ENCODE measurements at places on chromosomes 4 and X. TPM values are rescaled to one million over a fixed set of nuclear protein-coding genes. Genes with fewer than 3 reads are reported as not detected.

Gene UGT2B17
- total RNA-seq, result not detected

DNA sequence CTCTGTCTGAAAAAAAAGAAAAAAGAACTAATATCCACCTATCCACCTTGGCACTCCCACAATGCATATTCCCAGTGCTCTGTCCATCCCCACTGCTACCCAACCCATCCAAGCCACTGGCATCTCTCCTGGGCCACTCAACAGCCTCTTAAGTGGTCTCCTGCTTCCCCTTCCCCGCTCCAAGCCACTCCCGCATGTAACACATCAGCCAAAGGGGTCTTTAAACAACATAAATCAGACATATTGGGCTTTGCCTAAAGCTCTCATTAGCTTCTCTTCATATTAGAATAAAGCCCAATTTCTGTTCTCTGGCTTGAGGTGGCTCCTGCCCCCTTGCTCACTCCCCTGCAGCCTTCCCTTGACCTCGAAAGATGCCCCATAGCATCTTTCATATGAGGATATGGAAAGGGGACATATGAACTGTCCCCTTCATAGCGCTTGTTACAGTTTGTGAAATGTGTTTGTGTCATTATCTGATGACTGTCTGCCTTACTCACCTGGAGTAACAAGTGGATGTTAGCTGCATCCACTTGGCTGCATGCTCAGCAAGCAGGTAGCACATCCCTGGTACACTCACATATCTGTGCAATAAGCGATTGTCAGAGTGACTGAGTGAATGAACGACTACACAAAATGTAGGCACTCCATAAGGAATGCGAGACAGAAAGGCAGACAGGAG is 3.1 kb downstream of the BLOC1S4 start:
- H3K27me3 ChIP-seq, result no peaks in the 10 kb centered on the region
- H3K4me3 ChIP-seq, result no peak overlapping the region
- no peak for DNase-seq
- no peak overlapping the region for H3K27ac ChIP-seq
- H3K4me1 ChIP-seq, result peaks cover 54% of the 10 kb centered on the region

- no peaks in the 10 kb centered on the region for H3K36me3 ChIP-seq
- no peak overlapping the region for H3K4me3 ChIP-seq
- H3K27ac ChIP-seq, result no peak overlapping the region
Observed at GRCh38 chr4:95701500-95702170, 138.3 kb upstream of the PDHA2 start.

Gene ART3
- total RNA-seq, result not detected

DNA sequence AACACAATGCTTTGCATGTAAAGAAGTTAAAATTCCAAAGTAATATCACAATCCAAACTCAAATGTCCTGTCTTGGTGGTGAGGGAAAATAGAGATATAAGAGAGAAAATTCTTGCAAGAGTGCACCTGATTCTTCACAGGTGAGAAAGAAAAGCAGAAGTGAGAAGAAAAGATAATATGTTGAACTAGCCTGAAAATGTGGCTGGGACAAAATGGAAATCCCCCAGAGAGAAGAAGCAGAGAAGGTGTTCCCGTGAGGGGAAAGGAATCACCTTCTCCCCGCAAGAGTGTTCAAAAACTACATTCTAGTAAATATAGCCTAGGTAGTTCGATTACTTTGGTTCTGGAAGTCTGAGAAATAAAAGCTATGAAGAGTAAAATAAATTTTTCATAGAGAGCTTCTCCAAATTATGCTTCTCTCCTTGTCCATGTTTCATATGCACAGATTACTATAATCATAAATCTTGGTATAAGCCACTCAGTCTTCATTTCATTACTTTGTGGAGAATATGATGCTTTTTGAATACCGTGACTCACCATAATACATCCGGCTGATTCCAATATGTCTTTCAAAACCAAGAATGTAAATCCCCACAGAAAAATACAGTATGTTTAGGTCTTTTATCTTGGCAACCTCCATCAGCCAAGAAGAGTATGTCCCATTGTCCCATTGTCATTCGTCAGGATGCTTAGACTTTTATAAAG is 63.1 kb downstream of the COX18 start:
- no peak overlapping the region for H3K27ac ChIP-seq
- H3K36me3 ChIP-seq, result no peaks in the 10 kb centered on the region
- no peaks in the 10 kb centered on the region for H3K4me1 ChIP-seq
- H3K27me3 ChIP-seq, result 0 out of 2 replicates have a peak, but pooled peaks cover under 1% of the 10 kb centered on the region
- no peak for DNase-seq

Gene NEXMIF
- not detected for total RNA-seq

DNA sequence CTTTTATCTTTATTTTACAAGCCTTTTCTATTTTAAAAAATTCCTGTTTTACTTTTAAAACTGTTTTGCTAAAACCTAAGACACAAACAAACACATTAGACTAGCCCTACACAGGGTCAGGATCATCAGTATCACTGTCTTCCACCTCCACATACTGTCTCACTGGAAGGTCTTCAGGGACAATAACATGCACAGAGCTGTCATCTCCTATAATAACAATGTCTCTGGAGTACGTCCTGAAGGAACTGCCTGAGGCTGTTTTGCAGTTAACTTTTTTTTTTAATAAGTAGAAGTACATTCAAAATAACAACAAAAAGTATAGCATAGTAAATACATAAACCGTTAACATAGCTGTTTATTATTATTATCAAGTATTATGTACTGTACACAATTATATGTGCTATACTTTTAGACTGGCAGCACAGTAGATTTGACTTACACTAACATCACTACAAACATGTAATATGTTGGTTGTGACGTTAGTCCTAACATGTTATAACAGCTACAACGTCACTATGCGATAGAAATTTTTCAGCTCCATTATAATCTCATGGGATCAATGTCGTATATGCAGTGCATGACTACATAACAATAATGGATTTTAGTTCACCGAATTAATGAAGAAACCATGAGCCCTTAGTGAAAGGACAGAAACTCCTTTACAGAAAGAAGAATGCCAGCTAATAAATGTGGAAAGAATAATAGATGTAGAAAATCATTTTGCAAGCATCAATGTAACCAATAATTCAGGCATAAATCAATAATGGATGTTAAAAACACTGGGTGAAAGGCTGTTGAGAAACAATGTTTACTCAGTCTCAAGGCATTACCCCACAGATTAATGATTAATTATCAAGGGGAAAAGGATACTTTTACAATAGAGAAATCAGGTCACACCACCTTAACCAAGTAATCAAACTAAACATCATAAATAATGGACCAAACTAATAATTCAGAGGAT is 49.2 kb downstream of the FBXW7 start:
- no peaks in the 10 kb centered on the region for H3K36me3 ChIP-seq
- peaks cover 65% of the 10 kb centered on the region for H3K4me1 ChIP-seq
- H3K27ac ChIP-seq, result peak overlapping the region; percentile 92

Gene UGT2B11
- total RNA-seq, result 2.1 TPM

Gene GDPD2
- not detected for total RNA-seq

Gene MAOB
- total RNA-seq, result 22.5 TPM

Gene PTPN13
- total RNA-seq, result not detected

Gene IQCM
- not detected for total RNA-seq

DNA sequence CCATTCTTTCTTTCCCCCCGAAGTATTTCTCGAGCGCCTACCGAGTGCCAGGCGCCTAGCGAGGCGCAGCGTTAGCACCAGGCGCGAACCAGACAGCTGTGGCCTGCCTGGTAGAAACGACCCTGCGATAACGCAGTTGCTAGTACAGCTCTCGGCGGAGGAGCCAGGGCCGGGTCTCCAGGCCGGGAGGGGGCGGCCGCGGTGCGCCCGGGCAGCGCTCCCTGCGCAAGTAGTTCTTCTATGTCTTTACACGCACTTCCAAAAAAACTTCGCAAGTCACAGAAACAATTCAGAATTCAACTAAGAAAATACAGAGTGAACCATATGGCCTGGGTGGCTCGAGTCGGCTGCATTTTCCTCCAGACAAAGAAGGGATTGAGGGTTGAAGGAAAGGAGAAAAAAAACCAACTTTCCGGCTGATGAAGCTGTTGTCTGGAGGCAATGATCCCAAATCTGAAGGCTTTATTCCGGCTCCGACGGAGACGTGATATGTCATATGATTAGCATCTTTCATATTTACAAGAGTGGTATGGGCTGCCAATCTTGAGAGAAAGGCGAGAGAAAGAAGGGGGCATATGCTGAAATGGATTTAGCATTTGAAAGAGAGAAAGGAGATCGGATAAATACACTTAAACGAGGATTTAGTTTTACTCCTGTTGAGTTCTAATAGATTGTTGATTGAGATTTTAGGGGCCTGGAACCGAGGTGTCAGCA is 7.2 kb upstream of the NEUROG2 start:
- no peak for DNase-seq
- peaks cover 27% of the 10 kb centered on the region for H3K4me1 ChIP-seq

GRCh38 chrX:110671068-110671803 is 124.4 kb downstream of the CHRDL1 start:
- no peak overlapping the region for H3K27ac ChIP-seq
- H3K4me1 ChIP-seq, result peaks cover 5% of the 10 kb centered on the region
- no peak overlapping the region for H3K4me3 ChIP-seq
- no peaks in the 10 kb centered on the region for H3K36me3 ChIP-seq
- H3K27me3 ChIP-seq, result no peaks in the 10 kb centered on the region
- no peak for DNase-seq

Gene ZFP92
- total RNA-seq, result 0.03 TPM

DNA sequence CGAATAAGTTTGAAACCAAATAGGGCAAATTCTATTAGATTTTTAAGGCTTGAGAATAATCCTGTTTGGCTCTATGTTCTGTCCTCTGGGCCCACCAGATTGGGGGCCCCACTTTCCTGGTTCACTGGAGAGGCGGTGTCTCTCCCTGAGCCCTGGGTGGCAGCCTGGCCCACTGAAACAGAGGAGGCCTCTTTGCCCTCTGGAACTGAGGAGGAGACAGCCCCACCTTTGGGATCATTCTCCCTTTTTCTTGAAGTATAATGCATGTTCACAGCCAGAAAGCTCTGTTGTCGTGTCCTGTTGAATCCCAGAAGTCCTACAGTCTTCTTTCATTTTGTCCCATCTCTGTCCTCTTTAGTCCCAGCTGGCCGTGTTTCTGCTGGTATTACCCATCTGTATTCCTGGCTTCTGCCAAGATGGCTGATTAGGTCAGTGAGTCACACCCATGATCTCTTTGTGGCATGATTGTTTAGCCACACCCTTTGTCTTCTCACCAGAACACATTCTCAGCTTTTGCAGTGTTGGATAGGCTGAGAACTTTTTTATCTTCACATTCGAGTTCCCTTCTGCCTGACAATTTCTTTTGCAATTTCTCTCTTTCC is 8.1 kb upstream of the TBC1D25 start:
- no peak for DNase-seq
- no peaks in the 10 kb centered on the region for H3K27me3 ChIP-seq
- H3K4me3 ChIP-seq, result no peak overlapping the region
- H3K27ac ChIP-seq, result no peak overlapping the region

Gene PROM1
- total RNA-seq, result 2.5 TPM

Gene CCDC110
- not detected for total RNA-seq

Gene KLB
- 41.9 TPM for total RNA-seq

- DNase-seq, result no peak
- H3K27me3 ChIP-seq, result no peaks in the 10 kb centered on the region
- H3K4me3 ChIP-seq, result no peak overlapping the region
- no peaks in the 10 kb centered on the region for H3K4me1 ChIP-seq
- H3K27ac ChIP-seq, result no peak overlapping the region
Observed at GRCh38 chr4:187141101-187141500, 417.4 kb upstream of the FAT1 start.

Gene GUCY1B1
- not detected for total RNA-seq

Gene NUP62CL
- 5.5 TPM for total RNA-seq

Gene CSTF2
- 26.7 TPM for total RNA-seq

DNA sequence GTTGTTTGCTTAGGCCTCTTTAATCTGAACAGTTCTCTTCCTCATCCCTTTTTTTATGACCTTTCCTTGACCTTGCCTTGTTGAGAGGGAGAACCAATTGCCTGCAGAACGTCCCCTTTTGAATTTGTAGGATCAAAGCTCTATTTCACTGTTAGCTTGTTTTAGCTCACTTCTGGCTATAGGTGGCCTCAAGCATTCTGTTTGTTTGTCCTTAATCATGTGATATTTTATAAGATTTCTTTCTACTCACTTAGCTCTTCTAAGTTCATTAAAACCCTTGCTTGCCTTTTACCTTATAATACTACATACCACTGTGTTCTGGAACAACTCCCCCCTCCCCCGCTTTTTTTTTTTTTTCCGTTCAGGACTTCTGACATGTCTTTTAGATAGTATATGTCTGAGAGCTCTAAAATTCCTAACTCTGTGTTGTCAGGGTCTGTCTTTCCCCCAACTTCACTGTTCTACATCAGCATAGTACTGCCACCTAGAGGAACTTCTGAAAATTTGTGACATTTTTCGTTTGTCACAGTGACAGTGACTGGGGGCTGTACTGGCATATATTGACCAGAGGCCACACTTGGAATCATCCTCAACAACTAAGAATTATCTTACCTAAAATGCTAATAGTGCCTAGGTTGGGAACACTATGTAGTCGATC is 128.5 kb downstream of the LARP7 start:
- H3K27me3 ChIP-seq, result no peaks in the 10 kb centered on the region
- no peak overlapping the region for H3K27ac ChIP-seq
- no peak overlapping the region for H3K4me3 ChIP-seq
- H3K36me3 ChIP-seq, result no peaks in the 10 kb centered on the region
- peaks cover 8% of the 10 kb centered on the region for H3K4me1 ChIP-seq

Gene ADH1B
- 1.2 TPM for total RNA-seq
